ENCODE measurements at places on chromosomes 12 and 14.

GRCh38 chr14:99664937-99665273 is 19.2 kb upstream of the CYP46A1 start:
- no peak for DNase-seq

GRCh38 chr12:124632519-124632984 is 65.1 kb upstream of the NCOR2 start:
- DNase-seq, result no peak

- no peak for DNase-seq
Measured at GRCh38 chr14:56854325-56854724, 44.0 kb upstream of the OTX2 start.

- DNase-seq, result no peak
Measured at GRCh38 chr12:48881686-48882314, 16.1 kb upstream of the RND1 start.

GRCh38 chr14:95651821-95652583 is 34.2 kb upstream of the TCL1B start:
- DNase-seq, result no peak

GRCh38 chr12:19482551-19483109 is 43.3 kb downstream of the AEBP2 start:
- no peak for DNase-seq

GRCh38 chr12:90712671-90713070 is 242.3 kb downstream of the CCER1 start:
- no peak for DNase-seq

DNA sequence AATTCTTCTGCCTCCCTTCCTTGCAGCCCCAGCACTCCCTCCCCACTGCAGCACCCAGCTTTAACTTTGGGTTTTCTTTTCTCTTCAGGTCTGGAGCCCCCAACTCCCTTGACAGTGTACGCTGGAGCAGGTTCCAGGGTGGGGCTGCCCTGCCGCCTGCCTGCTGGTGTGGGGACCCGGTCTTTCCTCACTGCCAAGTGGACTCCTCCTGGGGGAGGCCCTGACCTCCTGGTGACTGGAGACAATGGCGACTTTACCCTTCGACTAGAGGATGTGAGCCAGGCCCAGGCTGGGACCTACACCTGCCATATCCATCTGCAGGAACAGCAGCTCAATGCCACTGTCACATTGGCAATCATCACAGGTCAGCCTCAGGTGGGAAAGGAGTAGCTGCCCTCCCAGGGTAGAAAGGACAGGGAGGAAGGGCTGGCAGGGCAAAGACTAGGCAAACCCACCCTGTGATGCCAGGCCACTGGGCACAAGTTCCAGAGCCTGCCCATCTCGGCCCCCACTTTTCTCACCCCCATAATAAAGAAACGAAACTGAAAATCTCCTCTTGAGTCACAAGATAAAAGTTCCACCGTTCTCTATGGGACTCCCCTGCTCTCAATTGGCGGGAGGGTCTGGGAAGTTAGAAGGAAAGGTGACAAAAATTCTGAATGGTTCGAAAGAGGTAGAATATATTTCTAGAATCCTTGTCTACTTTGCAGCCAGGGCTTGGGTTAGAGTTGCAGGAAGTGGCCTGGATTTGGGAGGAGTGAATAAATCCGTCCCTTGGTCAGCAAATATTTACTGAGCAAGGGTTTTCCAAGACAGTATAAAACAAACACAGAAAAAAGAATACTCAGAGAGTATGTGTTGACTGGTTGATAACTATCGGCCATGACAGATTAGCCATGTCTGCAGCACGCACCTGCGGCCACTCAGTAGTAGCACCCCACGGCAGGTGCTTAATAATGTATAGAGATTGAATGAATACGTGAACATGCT is 3.2 kb downstream of the LAG3 start:
- DNase-seq, result no peak
